ENCODE measurements at places on chromosomes 1 and 21. TPM values are rescaled to one million over a fixed set of nuclear protein-coding genes. Genes with fewer than 3 reads are reported as not detected.

Gene NIT1
- polyA plus RNA-seq: 36.3 TPM

Gene TUFT1
- 2.8 TPM for polyA plus RNA-seq

Gene C1orf141
- not detected for polyA plus RNA-seq

Gene CRYAA
- polyA plus RNA-seq: not detected

Gene KRTAP19-3
- not detected for polyA plus RNA-seq

Gene ELF3
- polyA plus RNA-seq: 0.39 TPM

Gene TMEM52
- polyA plus RNA-seq: not detected

Gene FAAH
- polyA plus RNA-seq: not detected

Gene CA6
- polyA plus RNA-seq: not detected

Gene NPR1
- 0.08 TPM for polyA plus RNA-seq

Gene DNAJC8
- polyA plus RNA-seq: 155 TPM

Gene GJA9
- not detected for polyA plus RNA-seq

Gene OVAAL
- not detected for polyA plus RNA-seq

Gene KIRREL1
- not detected for polyA plus RNA-seq

Gene LCE3D
- not detected for polyA plus RNA-seq

Gene LAD1
- polyA plus RNA-seq: 0.20 TPM

Gene FYB2
- 0.16 TPM for polyA plus RNA-seq

Gene ARID4B
- polyA plus RNA-seq: 33.1 TPM

Gene KRTAP21-2
- polyA plus RNA-seq: not detected

Gene FCGR2B
- 112 TPM for polyA plus RNA-seq

Gene CORT
- polyA plus RNA-seq: 0.37 TPM

Gene S100PBP
- polyA plus RNA-seq: 38.8 TPM
